Stimulated activated CD4-positive, alpha-beta T cell treated with anti-CD3 and anti-CD28 coated beads, Interleukin-1b, Interleukin-23, amount 100 ng/mL, for 1 hour (primary cell): ENCODE measurements at places on chromosomes 3 and 15.

DNA sequence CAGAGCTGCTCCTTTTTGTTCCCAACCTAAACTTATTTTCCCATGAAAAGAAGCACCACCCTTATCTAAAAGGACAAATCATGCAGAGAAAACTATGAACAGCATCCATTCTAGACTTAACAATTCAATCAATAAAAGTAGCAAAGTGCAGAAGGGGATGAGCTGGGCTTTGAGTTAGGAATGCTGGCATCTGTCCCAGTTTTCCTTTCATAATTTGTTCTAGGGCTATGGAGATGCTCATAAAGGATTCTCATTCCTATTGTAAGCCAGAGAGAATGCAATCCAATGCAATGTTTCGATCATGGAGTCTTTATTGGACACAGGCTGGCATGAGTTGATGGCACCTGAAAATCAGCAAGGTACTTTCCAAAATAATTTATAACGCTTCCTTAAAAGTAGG lies 330.6 kb downstream of the VPS13C start:
- no peak for DNase-seq

DNA sequence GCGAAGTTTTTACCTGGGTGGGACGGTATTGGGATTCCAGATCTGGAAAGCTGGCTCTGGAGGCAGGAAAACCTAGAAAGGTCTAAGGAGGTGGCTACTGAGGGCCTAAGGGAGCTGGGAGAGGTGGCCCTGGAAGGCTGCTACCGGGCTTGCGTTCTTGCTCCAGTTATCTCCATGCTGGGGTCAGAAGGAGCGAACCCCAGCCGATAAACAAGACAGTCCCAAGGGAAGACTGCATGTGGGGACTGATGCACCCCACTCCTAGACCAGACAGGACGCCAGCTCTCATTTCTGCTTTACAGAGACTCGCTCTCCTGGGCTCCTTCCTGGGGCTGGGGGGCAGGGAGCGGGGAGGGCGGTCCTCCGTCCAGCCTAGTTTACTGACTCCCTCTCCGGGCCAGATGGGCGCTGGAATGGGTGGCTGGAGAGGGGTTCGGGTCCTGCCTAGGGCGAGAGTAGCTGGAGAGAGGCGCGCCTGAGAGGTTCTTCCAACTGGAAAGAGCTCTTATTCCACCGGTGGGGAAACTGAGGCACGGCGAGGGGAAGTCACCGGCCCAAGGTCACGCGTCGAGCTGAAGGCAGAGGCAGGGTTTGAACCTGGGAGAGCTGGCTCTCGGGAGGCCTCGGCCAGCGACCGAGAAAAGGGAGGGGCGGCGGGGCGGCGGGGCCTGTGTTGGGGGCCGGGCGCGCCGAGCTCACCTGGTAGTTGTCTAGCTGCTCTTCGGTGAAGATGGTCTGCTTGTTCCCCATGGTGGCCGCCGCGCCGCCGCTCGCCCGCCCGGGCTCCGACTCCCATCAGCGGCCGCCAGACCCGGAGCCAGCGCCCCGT lies 565 bp downstream of the CIB2 start:
- DNase-seq: no peak

GRCh38 chr15:58608711-58609110 lies 140.8 kb downstream of the ADAM10 start:
- no peak for DNase-seq

DNA sequence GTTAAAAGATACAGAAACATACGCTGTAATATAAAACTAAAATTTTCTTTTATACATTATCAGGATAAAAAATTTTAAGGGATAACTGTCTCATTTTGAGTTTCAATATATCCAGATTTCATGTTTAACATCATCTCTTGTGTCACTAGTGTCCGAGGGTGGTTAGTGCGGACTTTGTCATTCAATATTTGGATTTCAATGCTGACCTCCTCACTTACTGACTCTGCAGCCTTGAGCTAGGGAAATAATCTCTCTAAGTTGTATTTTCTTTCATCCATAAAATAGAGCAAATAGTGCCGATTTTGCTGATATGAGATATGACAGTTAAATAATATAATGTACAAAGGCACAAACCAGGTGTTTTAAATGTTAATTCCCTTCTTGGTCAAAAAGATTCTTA lies 203.2 kb downstream of the CPNE4 start:
- no peak for DNase-seq

DNA sequence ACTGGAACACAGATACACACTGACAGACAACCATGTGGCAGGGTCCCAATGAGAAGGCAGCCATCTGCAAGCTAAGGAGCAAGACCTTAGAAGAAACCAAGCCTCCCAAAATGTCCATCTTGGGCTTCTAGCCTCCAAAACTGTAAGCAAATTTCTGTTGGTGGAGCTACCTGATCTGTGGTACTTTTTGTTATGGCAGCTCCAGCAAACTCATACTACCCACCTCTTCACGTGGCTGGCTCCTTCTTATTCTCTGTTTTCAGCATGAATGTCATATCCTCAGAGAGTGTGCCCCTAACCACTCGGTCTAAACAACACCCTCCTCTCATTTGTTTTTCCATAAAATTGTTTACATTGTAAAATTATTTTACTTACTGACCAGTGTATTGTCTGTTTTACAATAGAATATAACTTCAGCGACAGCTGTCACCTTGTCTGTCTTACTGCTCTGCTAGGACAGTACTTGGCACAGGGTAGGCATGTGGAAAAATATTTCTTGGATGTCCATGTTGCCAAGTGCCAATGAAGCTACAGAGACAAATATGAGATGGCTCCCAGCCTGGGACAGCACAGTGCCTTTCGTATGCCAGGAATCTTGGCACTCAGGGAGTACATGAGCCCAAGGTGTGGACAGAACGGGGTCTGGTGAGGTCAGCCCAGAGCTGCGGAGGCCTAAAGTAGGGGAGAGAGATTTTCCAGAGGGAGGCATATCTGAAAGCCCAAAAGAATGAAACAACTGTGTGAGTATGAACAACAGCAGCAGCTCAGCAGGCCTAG lies 17.4 kb upstream of the SLC25A36 start:
- DNase-seq: no peak

- DNase-seq: no peak
These were observed 107.9 kb downstream of the P3H2 start for GRCh38 chr3:190012784-190013183.

GRCh38 chr3:52240059-52240885 lies 1.3 kb upstream of the TWF2 start:
- DNase-seq: no peak
